Stimulated activated CD8-positive, alpha-beta memory T cell treated with anti-CD3 and anti-CD28 coated beads, Interleukin-15, amount 100 ng/mL, for 48 hours (primary cell): ENCODE measurements at places on chromosomes 11 and 22.

GRCh38 chr11:76665921-76666351, 4.6 kb downstream of the LRRC32 start:
- no peak for DNase-seq

DNA sequence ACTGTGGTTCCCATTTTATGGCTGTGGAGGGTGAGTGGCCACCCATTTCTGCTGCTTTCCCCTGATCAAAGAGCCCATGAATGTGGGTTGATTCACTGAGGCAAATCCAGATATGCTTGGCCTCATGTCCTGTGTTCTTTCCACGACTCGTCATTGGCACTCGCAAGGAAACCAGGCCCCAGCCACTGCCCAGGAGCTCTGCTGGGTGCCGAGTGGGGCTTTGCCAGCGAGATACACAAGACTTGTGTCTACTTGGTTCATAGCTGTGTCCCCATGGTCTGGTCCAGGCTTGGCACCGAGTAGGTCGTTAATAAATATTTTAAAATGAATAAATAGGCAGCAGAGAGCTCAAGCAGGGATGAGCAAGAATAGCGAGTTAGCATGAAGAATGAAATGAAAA, 1291.5 kb downstream of the TBC1D22A start:
- no peak for DNase-seq

DNA sequence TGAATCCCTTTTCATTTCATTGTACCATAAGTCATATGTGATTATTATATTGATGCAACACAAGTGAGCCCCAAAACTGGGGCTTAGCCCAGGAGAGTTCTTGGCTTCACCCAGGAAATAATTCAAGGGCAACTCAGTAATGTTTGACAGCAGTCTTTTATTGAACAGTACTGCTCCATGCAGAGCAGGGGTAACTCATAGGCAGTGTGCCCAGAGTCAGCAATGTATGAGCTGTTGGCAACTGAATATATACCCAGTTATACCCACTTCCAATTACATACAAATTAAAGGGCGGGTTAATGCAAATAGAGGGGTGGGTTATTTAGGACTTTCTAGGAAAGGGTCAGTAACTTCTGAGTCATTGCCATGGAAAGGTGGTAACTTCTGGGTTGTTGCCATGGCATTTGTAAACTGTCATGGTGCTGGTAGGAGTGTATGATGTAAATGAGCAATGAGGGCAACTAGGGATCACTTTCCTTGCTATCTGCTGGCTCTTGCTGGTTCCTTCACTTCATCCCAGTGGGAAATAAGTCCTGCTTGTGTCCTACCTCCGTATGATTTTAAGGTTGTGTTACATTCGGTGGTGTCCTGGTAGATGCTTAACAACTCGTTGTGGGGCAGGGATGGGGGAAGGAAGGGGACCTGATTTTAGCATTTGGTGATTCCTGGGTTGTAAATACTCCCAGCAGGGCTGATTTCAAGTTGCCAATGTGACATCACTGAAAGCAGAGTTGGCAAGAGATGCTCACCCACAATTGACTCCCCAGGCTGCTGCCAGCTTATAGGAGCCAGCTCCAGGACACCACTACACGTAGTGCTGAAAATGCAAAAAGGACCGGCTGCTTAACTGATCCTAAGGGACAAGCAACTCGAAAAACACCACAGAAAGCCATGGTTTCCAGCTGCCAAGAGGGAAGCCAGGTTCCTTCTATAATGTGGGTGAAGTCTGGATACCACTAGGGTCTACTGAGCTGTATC, 70.1 kb downstream of the SYT9 start:
- no peak for DNase-seq

DNA sequence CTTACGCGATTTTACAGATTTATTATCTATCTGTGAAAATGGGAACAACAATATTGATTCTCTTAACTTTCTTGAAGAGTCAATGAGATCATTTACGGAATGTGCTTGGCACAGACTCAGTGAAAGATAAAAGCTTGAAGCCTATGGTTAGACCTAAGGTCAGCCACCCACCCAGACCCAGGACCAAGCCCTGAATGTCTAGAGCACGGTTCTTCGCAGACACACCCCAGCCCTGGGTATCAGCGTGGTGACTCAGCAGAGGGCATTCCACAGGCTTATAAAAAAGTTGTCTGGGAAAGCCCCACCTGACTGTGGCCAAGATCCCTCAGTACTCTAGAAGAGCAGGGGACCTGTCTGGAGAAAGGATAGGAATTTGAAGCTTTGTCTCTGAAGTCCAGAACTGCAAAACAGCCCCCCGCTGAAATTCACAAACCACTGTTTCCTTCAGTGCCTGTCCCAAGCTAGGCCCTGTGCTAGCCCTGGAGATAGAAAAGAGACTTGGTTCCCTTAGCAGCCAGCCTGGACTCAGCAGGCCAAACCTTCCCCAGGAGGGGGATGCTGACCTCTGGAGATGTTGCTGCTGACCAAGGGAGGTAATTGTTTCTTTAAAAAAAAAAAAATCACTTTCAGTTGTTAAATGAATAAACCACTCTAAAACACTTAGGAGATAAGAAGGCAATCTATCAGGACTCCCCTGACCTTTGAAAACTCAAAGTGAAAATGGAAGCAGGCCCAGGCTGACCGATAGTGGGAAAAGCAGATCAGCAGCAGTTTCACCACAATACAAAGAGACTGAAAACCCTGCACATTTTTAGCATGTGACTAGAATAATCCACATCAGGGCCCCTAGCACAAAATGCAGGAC, 114.0 kb downstream of the ABTB2 start:
- no peak for DNase-seq

DNA sequence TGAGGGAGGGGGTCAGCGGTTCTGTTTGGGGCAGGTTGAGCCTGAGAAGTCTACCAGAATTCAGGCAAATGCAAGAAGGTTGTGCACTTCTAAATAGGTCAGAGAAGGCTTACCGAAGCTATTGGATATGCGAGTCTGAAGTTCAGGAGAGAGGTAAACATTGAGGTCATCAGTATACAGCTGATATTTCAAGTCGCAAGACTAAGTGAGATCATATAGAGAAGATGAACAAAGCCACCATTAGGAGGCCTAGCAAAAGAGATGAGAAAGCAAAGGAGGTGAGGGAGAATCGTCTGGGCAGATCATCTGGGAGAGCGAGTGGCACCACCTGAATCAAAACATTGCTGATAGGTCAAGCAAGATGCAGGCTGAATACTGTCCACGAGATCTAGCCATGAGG, 430.6 kb downstream of the BUD13 start:
- DNase-seq: no peak

- DNase-seq: no peak
Measured at GRCh38 chr11:57322256-57323166, 2.2 kb downstream of the TNKS1BP1 start.

GRCh38 chr11:35419184-35419829, at the start of gene SLC1A2:
Gene SLC1A2 (minus strand): TSS chr11:35419558. CDS start chr11:35418966, 592 bp downstream.
- DNase-seq: no peak

DNA sequence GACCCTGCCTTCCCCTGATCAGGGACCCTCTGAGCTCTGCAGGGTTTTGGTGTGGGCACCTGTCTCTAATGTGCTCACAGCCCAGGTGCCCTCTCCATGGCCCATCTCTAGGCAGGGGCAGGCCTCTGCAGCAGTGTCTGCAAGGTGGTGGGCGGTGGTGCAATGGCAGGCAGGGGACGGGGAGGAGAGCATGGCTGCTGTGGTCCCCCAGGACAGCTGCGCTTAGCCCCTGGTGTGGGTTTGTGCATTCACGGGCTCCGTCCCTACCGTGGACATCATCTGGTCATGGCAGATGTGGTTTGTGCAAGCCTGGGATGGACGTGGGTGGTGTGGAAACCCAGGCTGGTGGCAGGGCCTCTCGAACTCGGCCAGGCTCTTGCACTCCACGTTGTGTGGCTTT, 443.1 kb downstream of the TBC1D22A start:
- no peak for DNase-seq

DNA sequence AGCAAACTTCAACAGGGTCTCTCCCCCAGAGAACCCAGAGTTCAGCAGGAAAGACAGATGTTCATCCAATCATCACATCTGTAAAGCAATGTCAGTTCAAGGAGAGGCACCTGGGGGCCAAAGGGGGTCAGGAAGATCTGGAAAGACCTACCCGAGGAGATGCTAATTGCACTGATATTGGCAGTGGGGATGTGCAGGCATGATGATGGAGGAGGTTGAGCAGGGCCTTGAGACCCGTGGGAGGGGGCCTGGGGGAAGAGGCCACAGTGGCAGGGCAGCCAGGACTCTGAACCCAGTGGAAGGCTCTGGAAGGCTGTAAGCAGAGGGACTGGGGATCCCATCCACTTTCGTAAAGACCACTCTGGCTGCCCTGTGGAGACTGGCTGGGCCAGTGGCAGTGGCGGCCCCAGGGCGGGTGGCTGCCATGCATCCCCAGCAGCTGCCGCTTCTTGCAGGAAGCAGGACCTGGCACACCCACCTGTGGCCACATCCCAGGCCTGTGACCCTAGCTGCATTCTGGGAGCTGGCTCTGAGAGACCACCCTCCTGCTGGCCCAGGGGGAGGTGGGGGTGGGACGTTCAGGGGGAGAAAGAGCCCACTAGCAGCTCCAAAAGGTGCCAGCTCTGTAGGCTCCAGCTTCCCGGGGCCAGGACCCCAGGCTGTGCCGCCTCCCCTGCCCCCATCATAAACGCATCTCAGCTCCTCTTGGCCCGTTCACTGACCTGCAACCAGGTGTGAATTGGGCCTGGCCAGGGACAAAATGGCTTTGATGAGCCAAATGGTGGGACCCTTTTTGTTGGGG, 59.9 kb upstream of the FGF3 start:
- no peak for DNase-seq

DNA sequence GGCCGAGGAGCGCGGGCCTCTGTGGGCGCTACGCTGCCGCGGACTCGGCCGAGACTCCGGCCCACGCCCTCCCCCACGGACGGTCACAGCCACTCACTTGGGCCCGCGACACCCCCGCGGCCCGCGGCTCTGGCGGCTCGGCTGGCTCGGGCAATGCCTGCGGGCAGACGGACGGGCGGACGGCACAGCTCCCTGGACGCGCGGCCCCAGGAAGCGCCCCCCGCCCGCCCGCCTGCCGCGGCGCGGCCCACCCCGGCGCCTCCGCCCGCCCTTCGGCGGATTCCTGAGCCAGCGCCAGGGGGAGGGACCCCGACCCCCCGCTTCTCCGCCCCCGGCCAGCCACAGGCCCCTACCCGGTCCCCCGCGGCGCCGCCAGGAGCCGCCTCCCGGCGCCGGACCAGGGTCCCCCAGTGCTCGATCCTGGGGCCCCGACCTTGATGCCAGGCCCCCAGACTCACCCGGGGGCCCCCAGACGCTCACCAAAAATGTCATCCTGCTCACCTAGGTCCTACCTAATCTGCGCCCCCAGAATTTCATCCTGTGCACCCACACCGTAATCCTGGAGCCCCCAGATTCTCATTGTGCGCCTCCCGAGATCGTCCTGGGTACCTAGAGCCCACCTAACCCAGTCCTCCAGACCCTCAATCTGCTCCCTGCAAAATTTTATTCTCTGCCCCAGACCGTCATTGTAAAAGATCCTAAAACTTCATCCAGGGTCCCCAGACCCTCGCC, at the start of gene EFEMP2:
TSS of gene EFEMP2 (minus strand) at position 215 of the 732 bp plus-strand sequence. CDS start 446 bp downstream, outside the sequence.
- no peak for DNase-seq

- DNase-seq: no peak
Measured at GRCh38 chr11:108559904-108560303, 33.7 kb downstream of the EXPH5 start.

GRCh38 chr11:27933992-27934829, 173.7 kb downstream of the KIF18A start:
- no peak for DNase-seq

DNA sequence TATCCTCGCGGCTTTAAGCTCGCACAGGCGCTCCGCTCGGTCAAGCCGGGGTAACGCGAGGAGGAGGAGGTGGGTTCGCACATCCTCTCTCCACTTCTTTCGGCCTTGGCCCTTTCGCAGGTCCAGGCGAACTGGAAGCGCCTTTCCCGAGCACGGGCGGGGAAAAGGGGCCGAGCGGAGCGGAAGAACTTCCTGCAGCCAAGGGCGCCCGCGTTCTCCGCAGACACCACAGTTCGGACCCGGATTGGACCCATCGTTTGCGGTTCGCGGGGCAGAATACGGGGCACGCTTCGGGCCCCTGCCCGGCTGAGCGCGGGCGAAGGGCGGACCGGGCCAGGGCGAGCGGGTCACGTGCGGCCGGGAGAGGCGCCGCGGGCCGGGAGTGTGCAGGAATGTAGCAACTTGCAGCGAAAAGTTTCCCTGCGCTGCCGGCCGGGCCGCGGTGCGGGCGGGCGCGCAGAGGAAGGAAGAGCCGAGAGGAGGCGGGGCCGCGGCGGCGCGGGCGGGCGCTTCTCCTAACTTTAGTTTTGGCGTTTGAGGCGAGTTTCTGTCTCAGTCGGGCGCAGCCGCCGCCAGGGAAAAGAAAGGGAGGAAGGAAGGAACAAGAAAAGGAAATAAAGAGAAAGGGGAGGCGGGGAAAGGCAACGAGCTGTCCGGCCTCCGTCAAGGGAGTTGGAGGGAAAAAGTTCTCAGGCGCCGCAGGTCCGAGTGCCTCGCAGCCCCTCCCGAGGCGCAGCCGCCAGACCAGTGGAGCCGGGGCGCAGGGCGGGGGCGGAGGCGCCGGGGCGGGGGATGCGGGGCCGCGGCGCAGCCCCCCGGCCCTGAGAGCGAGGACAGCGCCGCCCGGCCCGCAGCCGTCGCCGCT, at the start of gene YAP1:
TSS of gene YAP1 (plus strand) at position 552 of the 865 bp plus-strand sequence. CDS start 402 bp downstream, outside the sequence.
- peak; percentile 39 for DNase-seq

DNA sequence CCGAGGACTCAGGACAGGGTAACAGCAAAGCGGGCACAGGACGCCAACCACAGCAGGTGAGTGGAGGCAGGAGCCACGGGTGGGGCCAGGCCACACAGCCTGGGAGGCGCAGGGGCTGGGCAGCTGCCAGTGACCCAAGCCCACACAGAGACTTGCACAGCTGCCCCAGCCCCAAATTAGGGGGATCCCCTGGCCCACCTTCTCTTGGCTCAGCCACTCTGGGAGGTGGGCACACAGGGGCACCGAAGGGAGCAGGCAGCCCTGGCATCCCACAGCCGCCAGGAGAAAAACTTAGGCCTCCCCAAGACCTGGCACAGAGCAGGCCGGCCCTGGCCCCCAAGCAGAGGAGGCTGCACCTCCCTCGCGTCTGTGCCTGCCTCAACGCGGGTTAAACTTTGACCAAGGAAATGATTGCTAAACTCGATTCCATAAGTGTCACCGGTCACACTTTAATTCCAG, at the start of gene SLC22A12:
TSS of gene SLC22A12 (plus strand) at position 458 of the 459 bp plus-strand sequence. CDS start 337 bp downstream, outside the sequence.
- DNase-seq: no peak

DNA sequence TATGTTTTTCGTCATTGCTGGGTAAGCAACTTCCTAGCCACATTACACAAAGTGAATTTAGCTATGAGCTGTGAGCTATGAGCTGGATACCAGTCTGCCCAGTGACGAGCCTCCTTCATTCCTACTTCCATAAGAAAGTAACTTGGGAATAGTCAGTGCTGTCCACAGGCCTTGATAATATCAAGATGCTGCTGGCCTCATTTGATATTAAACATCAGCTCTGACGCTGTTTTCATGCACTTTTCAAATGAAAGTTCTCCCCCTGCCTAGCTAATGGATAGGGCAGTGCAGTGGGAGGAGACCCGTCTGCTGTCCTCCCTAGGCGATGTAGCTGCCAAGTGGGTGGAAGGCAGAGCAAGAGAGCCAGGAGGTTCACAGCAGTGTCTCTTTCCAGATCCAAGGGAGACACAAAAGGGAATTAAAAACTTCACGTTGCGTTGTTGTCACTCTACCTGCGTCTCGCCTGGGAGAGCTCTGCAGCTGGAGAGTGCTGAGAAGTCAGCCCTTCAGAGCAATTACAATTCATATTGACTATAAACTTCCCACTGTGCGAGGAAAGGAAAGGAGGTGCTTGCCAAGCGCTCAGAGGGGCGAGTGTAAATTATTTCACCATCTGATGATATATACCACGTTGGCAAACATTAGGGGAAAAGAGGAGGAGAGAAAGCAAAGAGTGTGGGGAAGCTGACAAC, 861.4 kb downstream of the NTM start:
- no peak for DNase-seq
